ENCODE measurements at places on chromosomes 12 and 14.

- DNase-seq, result no peak
Observed at GRCh38 chr14:85038526-85039352, 491.2 kb upstream of the FLRT2 start.

GRCh38 chr12:50636505-50636904 lies 127.4 kb upstream of the ATF1 start:
- no peak for DNase-seq

GRCh38 chr14:55964821-55965220 lies 153.4 kb upstream of the PELI2 start:
- DNase-seq, result no peak

GRCh38 chr14:95668235-95668772 lies 17.9 kb upstream of the TCL1B start:
- no peak for DNase-seq

DNA sequence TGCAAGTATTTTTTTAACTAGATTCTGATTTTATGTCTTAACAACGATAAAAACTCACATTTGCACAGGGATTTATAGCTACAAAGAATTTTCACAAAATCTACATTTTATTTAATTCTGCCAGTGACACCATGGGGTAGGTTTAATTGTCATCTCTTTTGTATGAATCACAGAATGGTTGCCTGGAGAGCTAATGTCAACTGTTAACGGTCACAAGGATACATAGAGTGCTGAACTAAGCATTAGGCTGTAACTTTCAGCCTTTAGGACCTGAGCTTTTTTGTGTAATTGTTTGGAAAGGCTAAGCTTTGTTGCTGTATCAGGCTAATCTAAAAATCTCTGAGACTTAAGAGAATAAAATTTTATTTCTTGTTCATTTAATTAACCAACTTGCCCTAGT lies 465.3 kb upstream of the TBX3 start:
- DNase-seq, result no peak

- DNase-seq, result no peak
Observed at GRCh38 chr12:5581616-5582015, 149.7 kb downstream of the NTF3 start.

DNA sequence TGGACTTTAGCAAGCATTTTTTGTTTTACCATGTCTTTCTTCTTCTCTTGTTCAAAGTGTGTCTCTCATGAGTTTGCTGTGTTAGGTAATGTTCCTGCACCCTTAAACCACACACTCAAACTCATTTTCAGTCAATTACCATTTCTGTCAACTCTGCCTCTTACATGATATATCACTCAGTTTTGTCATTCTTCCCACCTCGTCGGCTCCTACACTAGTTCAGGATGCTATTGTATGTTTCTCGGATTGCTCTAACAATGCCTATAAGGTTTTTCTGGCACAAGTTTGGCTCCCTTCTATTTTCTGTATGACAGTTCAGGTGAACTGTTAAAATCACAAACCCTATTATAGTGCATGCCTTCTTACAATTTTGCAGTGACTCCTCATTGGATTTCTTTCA lies 260.8 kb upstream of the NAV3 start:
- no peak for DNase-seq

GRCh38 chr14:24057867-24058259 lies 6.1 kb downstream of the CARMIL3 start:
- DNase-seq, result no peak

DNA sequence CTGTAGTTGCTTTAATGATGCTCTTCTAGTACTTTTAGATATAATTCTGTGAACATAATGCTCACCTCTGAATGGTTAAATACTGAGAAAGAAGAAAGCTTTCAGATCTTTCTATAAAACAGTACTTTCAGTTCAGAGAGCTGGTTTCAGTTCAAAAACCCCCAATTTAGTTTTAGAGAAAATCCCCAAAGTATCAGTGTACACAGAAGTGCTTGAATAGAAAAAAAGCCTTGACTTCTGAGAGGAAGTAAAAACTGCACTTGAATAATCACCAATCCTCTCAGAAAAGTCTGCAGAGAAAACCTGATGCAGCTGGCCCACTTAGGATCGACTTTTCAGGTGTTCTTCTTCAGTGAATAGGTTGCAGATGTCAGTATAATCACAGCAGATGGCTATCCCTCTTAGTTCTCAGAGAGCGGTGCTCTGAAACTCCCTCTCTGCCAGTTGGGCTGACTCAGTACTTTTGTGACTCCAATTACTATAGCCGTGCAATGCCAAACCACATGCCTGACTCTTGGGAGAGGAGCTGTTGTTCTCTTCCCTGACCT lies 616.3 kb downstream of the LRFN5 start:
- DNase-seq, result no peak

DNA sequence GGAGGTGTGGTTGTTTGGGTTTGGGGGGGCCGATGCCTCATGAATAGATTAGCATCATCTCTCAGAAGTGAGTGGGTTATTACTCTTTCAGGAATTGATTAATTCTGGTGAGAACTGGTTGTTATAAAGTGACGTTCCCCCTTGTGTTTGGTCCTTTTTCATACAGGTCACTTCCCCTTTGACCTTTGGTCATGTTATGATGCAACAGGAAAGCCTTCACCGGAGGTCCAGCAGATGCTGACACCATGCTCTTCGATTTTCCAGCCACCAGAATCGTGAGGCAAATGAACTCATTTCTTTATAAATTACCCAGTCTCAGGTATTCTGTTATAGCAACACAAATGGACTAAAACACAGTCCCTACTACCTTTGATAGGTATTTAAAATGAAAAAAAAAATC lies 439.4 kb downstream of the NELL2 start:
- DNase-seq, result no peak

GRCh38 chr12:3341594-3341993 lies 149.4 kb upstream of the PRMT8 start:
- DNase-seq, result no peak

GRCh38 chr14:82655770-82656169 lies 1122.1 kb upstream of the SEL1L start:
- DNase-seq, result no peak

DNA sequence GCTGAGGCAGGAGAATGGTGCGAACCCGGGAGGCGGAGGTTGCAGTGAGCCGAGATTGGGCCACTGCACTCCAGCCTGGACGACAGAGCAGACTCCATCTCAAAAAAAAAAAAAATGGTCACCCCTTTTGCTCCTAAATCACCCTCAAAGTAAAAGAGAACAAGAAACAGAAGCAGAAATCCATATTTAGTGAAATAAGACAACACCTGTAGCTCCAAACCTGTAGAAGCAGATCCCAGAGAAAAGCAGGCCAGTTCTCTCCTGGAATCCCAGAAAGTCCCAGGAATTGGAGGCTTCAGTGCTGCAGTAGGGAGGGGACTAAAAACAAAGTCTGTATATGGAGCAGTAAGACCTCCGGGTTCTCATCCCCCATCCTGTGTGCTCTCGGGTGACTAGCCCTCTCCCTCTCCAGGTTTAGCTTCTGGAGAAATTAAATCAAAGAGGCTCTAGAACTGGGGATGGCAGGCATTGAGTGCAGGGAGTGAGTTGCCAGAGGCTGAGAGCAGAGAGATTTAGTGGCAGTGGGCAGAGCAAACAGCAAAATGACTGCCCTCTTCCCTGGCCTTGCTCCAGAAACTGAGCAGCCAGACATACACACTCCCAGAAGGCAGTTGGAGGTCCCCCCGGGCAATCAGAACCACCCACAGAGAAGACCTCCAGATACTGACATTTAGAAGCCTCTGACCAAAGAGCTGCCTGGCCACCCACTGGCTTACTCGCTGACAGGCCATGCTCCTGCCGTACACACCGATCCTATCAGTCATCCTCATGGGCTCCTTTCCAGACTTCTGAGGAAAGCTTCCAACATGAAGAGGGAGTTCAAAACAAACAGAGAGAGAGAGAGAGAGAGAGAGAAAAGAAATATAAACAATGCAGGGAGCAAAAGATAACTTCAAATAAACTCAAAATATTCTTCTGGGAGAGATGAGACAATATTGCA lies 6.3 kb upstream of the MLXIP start:
- no peak for DNase-seq

- DNase-seq, result no peak
Observed at GRCh38 chr14:31596342-31597095, 35.3 kb downstream of the NUBPL start.

- no peak for DNase-seq
Observed at GRCh38 chr12:63212316-63212715, 61.3 kb upstream of the AVPR1A start.

DNA sequence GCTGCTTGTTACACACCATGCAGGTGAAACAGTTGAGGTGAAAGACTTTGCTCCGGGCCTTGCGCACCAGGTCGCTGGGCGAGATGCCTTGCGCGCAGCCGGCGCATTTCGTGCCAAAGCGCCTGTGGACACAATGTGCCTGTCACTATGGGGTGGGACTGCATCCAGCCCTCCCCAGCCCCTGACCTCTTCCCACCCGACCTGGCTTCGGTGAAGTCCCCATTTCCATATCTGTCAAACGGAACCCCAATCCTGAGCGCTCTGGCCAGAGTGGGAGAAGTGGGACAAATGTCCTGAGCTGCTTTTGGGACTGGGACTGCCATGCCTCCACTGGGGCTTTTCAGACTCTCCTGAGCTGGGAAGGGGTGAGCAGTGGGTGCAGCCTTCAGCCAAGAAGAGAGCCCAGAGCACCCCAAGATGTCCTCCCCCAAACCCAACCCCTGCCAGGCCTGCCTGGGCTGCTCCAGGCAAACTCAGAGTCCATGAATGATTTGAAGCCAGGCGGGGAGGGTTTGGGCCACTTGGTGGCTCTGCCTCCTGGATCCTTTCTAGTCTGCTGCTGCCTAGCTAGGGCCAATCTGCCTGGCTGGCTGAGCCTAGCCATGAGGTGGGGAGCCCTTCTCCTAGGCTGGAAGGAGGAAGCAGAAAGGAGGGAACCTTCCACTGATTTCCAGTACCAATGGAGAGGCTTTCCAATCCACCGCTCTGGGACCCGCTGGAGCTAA lies 2.3 kb downstream of the LHX5 start:
- no peak for DNase-seq

GRCh38 chr12:3791256-3791874 lies 38.5 kb upstream of the CRACR2A start:
- no peak for DNase-seq

GRCh38 chr12:105444653-105445102 lies 114.2 kb downstream of the C12orf75 start:
- DNase-seq, result no peak

DNA sequence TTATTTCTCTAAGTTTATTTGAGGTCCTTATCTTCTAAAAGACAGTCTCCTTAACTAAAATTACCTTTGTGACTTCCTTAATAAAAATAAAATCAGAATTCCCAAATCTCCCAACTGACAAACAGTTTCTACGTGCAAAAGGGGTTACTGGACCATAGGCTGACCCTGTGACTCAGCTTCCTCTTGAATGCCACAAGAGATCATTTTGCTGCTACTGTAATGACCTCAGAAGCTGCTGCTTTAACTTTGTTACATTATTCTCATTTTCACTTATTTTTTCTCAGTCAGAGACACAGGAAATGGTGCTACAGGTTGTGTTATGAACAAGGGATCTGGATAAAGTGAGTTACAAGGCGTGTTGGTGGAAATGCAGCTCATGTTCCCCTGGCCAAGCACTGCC lies 132.2 kb upstream of the TMTC2 start:
- no peak for DNase-seq

DNA sequence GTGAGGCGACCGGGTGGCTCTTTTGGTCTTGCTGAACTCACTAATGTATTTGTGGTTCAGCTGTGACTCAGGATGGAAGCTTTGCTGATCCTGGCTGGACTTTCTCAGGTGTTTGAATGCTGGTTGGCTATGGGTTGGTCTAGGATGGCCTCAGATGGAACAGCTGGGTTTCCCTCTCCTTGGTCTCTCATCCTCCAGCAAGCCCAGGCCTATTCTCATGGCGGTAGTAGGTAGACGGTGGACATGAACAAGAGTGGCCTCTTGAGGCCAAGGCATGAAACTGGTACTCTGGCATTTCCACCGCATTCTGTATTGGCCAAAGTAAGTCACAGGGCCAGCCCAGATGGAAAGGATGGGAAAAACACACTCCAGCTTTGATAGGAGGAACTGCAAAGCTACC lies 11.8 kb upstream of the POLR3B start:
- DNase-seq, result no peak

DNA sequence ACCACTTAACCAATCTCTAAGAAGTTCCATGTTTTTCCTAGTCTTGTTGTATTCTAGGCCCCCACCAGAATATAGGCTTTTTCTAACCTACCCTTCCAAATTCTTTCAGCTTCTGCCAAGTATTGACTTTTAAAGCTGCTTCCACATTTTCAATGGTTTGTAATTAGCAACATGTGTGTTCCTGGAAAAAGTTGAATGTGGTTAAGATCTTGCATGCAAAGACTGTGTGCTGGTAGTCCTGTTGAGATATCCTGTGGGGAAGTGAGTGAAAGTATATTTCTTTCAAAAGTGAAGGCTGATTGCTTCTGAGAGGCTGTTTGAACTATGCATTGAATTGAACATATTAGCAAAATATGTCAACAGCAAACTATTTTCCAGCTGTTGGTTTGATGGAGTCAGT lies 646 bp upstream of the OR6C4 start:
- no peak for DNase-seq

GRCh38 chr14:59358102-59358501 lies 107.1 kb downstream of the GPR135 start:
- no peak for DNase-seq

DNA sequence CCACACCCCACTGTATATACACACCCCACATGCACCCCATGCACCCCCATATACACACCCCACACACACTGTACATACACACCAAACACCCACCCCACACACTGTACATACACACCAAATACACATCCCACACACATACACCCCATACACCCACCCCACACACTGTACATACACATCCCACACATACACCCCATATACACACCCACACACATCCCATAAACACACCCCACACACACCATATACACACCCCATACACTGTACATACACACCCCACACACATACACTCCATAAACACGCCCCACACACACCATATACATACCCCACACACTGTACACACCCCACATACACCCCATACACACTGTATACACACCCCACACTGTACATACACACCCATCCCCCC lies 82.3 kb downstream of the NOC4L start:
- DNase-seq, result no peak

- no peak for DNase-seq
Observed at GRCh38 chr12:120137833-120138232, 21.3 kb upstream of the RAB35 start.

DNA sequence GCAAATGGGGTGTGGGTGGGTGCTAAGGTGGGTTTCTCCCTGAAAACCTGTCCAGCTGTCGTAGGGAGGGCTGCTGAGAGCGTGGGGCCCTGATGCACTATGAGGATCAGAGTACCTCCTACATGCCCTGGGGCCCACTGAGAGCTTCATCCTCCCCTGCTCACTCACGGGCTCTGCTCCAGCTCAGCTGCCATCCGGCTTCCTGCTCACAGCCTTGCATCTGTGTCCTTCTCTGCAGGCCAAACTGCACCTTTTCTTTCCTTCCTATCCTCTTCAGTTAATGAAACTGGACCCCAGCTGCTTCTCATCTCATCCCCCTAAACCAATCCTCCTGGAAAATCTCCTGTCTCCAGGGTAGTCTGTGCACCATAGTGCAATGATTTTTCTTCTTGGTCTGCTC lies 22.2 kb upstream of the GPRC5D start:
- DNase-seq, result no peak

DNA sequence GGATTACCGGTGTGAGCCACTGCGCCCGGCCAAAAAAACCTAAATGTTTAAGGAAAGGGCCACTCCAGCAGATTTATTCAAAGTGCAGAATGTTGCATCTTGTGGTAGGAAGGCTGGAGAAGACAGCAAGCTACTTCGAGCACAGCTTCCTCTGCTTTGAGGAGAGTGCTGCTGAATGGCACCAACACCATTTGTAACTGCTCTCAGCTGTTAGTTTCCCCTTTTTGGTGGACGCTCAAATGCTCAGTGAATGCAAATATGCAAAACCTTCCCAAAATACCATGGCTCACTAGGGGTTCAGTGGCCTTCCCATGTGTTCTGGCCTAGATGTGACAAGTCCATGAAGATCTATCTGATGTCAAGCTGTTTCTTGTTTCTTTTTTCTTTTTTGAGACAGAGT lies 2.9 kb upstream of the TDRD9 start:
- DNase-seq, result no peak
